HCEC 1CT (cell line): ENCODE measurements at places on chromosomes 13 and 19.

- no peak for DNase-seq
Measured at GRCh38 chr19:28169168-28169887, 1043.6 kb downstream of the UQCRFS1 start.

GRCh38 chr13:24717217-24717616 is 37.0 kb downstream of the ATP12A start:
- no peak for DNase-seq

DNA sequence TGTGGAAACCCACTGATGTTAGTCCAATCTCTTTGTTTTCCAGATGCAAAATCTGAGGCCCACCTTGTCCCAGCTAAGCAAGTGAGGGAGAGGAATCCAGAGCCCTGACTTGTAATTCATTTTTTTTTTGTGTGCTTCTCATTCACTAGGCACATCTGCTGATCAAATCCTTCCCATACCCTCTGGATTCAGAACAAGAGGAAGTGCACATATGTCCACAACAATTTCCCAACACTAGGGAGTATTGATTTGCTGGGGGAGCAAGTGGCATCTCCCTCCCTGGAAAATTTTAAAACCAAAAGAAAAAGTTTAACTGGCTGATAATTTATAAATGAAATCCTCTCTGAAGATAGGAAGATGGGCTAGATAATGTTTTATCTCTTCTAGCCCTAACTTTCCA is 94.6 kb upstream of the RFC3 start:
- peak; percentile 37 for DNase-seq

DNA sequence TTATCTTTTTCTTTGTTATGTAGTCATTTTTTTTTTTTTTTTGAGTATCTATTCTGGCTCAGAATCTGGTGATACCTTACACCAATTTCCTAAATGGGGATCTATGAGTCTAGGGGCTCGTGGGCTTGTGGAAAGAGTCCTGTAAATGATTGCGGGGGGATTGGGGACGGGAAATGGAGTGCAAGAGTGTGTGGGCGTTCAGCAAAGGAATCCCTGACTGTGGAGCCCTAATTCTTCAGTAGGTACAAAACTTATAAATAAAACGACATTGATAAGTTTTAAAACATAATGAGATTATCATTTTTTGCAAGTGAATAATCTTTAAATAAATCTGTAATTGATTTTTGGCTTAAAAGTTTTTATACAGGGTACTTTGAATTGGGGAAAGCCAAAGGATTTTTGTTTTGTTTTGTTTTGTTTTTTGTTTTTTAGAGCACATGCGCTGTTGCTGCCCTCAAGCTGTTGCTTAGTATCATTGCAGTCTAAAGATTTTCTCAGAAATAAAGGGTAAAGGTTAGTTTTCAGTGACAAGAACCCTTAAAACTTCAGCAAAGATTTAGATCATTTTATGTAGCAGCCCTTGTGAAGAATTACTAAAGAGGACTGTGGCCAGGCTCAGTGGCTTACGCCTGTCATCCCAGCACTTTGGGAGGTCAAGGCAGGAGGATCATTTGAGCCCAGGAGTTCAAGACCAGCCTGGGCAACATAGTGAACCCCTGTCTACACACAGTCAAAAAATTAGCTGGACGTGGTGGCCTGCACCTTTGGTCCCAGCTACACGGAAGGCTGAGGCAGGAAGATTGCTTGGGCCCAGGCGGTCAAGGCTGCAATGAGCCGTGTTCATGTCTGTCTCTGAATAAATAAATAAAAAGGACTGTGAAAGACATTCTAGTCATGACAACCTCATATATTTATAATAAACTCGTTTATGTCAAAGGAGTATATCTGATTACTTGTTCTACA is 1.7 kb downstream of the ERCC5 start:
- peak; percentile 59 for DNase-seq

GRCh38 chr13:29046588-29046987 is 226.4 kb downstream of the MTUS2 start:
- DNase-seq, result no peak

DNA sequence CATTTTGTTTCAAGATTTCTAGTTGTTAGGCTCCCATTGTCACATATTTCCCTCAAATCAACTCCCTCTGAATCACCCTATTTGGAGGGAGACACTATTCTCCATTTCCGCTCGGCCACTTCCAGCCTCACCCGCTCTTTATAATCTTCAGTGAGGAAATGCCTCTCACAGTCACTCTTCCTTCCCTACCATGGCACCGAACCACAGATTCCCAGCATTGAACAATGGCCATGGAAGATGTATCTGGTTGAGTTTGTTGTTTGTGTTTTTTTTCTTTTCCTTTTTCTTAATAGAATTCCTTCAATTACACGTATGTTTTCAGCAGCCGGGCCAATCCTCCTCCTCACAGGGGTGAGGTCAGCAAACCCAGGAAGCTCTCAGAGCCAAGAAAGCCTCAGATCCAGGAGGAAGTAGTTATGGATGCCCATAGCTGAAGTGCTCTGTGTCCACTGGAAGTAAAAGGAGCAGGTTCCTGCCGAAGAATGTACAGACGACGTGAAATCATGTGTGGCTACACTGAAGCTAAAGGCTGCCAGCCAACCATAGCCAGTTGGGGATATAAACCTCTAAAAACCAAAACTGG is 472.1 kb downstream of the FOXO1 start:
- DNase-seq, result no peak

- DNase-seq, result peak; percentile 22
Measured at GRCh38 chr19:4556597-4557127, 2.8 kb downstream of the SEMA6B start.

DNA sequence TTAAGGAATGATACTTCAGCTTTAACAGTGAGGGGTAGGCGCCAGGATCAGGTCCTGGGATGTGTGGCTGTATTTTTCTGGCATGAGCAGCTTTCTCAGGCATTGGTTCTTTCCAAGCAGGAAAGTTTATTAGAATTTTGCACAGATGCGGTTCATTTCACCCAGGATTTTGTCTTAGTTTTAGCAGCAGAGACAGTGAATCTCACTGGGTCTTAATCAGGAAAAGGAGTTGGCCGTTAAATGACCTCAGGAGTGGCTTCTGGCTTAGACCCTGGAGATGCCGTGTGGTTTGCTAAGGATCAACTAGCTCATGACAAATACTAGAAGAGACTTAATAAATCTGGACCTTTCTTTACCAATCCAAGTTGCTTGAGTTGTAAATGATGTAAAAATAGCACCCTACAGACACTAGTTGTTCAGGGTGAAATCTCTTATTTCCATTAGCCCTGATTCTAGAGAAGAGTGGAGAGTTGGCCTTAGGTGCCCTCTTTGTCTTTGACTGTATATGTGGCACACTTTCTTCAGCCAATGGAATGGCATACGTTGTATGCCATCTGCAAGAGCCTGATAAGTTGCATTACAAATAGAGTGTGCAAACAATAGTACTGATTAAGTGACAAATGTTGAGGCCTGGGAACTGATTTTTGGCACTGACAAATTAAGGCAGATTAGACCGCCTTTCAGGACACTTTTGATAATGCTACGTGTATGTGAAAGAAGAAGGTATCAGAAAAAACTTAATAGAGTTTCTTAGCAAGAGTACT is 34.0 kb downstream of the LRCH1 start:
- no peak for DNase-seq

- DNase-seq, result no peak
Measured at GRCh38 chr19:34308381-34309367, 54.3 kb downstream of the GARRE1 start.

GRCh38 chr19:41871573-41872383 is 5.3 kb upstream of the CD79A start:
- DNase-seq, result peak; percentile 20

- no peak for DNase-seq
Measured at GRCh38 chr19:38115271-38115802, 108.7 kb downstream of the DPF1 start.

GRCh38 chr19:14015524-14016035 is 9.5 kb upstream of the RFX1 start:
- no peak for DNase-seq

GRCh38 chr19:42081584-42082203 is 5.7 kb downstream of the ZNF574 start:
- peak; percentile 65 for DNase-seq

GRCh38 chr13:29677627-29678026 is 82.1 kb upstream of the SLC7A1 start:
- DNase-seq, result no peak

DNA sequence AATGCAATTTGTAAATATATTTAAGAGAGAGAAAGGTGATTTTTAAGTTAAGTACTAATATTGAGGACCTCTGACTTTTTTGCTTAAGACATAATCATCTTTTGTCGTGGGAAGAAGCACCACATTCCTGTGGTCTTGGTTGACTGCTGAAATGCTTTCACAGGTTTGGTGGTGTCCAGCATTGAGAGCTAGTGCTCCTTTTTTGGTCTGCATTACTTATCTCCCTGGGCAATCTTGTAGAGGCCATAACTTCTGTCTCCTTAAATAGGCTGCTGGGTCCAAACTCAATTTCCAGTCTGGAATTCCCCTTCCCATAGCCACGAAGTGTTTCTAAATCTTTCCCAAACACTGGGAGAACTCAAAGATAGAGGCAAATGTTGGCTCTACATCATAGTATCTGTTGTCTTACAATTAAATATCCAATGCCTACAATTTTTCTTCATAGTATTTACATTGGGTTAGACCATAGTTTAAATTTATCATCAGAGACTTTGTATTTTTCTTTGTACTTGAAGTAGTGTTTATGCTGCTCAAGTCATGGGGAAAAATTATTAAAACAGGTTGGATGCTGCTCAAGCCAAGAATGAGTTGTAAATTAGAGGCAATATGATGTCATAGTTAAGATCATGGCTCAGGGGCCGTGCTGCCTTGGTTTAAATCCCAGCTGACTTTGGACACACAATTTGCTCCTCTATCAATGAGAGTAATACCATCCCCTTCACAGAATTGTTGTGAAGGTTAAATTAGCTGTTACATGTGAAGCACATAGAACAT is 105.6 kb downstream of the POSTN start:
- peak; percentile 46 for DNase-seq

DNA sequence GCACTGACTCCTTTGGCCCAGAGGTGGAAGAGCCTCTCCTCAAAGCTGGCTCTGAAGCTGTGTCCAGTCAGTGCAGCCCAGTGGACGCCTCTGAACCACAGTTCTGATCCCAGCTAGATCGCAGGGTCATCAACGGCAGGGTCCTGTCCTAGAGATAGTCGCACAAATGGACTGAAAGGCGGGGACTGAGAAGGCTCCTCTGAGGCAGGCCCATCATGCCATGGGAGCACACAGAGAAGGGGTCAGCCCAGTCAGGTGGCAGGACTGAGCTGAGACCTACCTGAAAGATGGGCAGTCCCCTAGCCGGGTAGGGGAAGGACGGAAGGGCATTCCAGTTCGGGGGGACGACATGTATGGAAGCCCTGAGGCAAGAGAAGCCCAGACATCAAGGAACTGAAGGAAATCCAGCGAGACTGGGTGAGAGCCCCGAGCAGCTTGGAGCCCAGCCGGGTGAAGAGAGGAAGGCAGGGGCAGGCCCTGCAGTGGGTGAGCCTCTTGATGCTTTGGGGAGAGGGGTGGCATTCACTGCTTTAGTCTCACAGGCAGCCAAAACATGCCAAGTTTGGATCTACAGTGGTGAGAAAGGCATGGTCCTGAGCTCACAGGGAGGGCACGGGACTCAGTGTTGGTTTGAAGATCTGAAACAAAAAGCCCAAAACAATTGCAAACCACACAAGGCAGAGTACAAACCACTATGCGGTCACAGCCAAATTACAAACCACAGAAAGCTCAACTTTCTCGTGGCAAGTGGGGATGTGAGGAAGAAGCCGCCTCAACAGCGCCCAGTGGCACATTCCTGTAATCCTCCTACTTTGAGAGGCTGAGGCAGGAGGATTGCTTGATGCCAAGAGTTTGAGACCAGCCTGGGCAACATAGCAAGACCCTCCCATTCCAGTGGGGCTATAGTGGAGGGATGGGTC is 10.0 kb downstream of the CALM3 start:
- no peak for DNase-seq

DNA sequence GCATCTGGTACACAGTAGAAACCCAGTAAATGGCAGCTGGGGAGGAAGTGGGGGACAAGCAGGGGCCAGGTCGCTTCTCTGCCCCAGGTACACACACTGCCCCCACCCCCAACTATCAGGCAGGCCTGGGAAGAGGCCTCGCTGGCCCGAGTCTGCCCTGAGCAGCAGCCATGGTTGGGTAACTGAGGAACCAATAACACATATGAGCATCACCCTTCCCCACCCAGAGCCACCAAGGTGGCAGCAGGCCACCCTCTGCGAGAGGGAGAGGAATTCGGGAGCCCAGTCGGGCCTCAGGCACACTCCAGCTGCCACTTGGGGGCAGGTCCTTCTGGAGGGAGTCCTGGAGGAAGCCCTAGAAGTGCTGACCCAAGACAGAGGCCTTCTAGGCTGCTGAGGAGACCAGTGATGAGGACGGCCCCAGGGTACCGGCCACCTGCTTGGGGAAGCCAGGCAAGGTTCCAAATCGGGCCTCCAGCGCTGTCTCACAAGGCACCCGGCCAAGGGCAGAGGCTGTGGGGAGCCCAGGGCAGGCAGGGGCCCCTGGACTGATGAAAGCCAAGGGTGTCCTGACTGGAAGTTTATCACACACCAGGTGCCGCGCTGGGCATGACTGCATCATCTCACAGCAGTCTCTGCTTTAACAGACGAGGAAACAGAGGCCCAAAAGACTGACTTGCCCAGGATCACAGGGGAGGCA is 14.0 kb upstream of the KPTN start:
- no peak for DNase-seq

- no peak for DNase-seq
Measured at GRCh38 chr19:7294558-7295212, 471 bp upstream of the INSR start.

DNA sequence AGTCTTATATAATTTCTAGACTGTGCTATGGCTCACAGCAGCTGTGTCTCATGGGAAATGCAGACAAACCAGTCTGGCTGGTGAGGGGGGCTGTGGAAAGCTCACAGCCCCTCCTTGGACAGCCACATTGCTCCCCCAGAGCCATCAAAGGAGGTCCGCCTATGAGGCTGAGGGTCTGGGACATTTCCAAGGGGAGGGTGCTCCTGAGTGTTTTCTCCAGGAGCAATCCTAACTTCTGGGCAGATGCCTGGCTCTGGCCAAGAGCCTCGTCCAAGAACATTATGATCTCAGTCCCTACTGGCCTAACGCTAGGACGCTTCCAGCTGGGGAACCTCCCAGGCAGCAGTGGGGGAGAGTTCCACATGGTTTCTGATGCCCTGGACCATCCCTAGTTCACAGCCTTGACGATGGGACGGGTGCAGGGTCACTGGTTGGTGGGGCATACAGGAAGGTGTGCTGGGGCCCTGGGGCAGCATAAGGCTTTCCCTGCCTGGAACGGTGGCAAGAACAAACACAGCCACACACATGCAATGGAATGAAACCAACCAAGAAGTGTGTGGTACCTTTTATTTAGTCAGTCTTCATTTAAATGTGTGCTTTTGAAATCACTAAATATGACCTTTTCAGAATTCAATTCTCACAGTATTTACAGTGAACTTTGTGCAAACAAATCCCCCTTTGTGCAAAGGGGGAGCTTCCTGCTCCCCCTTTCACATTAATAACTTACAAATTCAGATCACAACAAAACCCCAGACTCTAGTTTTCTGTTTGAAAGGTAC is 60.6 kb downstream of the CDADC1 start:
- DNase-seq, result peak; percentile 21

DNA sequence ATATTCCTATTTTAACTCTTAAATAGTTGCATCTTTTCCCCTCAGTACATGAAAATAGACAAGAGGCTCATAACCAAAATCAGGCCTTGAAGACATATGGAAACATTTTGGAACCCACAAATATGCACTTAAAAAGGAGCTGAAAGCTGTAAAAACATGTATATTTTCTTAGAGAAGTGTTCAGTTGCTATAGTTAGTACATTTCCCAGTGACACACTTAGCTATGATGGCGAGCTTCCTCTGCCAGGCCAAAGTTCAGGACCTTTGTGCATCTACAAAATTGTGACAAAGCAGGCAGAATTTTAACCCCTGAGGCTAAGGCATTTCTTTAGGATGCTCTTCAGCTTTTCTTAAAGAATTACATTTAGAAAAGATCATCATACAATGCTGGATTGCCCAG is 54.5 kb downstream of the RCBTB2 start:
- peak; percentile 20 for DNase-seq
